ENCODE measurements at places on chromosomes 6 and 20. TPM values are rescaled to one million over a fixed set of nuclear protein-coding genes. Genes with fewer than 3 reads are reported as not detected.

GRCh38 chr6:90860822-90861601 lies 274.1 kb upstream of the MAP3K7 start:
- H3K4me3 ChIP-seq: no peak overlapping the region
- no peaks in the 10 kb centered on the region for H3K36me3 ChIP-seq
- peak; percentile 3 for DNase-seq
- H3K27me3 ChIP-seq: no peaks in the 10 kb centered on the region
- H3K4me1 ChIP-seq: no peaks in the 10 kb centered on the region
- H3K27ac ChIP-seq: no peak overlapping the region

Gene FOXQ1
- total RNA-seq: 2.0 TPM

- no peak overlapping the region for H3K4me3 ChIP-seq
- DNase-seq: no peak
- H3K27me3 ChIP-seq: no peaks in the 10 kb centered on the region
- H3K36me3 ChIP-seq: no peaks in the 10 kb centered on the region
- no peaks in the 10 kb centered on the region for H3K4me1 ChIP-seq
Observed at GRCh38 chr20:40765814-40766480, 76.9 kb upstream of the MAFB start.

DNA sequence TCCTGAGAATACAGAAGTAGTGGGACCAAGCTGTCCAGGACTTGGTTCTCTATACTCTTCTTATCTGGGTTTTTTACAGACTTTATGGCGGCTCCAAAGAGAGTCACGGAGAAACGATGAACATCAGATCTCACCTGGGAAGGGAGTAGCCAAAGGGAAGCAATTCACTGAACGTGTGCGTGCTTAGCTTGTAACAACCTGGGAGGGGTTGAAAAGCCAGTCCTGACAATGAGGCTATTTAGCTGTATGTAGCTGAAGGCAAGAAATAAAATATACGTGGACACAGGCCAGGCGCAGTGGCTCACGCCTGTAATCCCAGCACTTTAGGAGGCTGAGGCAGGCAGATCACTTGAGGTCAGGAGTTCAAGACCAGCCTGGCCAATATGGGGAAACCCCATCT lies 18.2 kb upstream of the RBL1 start:
- H3K27ac ChIP-seq: no peak overlapping the region
- no peaks in the 10 kb centered on the region for H3K36me3 ChIP-seq
- DNase-seq: no peak
- H3K4me1 ChIP-seq: no peaks in the 10 kb centered on the region
- H3K27me3 ChIP-seq: no peaks in the 10 kb centered on the region
- H3K4me3 ChIP-seq: no peak overlapping the region

Gene BMP2
- total RNA-seq: 15.9 TPM

DNA sequence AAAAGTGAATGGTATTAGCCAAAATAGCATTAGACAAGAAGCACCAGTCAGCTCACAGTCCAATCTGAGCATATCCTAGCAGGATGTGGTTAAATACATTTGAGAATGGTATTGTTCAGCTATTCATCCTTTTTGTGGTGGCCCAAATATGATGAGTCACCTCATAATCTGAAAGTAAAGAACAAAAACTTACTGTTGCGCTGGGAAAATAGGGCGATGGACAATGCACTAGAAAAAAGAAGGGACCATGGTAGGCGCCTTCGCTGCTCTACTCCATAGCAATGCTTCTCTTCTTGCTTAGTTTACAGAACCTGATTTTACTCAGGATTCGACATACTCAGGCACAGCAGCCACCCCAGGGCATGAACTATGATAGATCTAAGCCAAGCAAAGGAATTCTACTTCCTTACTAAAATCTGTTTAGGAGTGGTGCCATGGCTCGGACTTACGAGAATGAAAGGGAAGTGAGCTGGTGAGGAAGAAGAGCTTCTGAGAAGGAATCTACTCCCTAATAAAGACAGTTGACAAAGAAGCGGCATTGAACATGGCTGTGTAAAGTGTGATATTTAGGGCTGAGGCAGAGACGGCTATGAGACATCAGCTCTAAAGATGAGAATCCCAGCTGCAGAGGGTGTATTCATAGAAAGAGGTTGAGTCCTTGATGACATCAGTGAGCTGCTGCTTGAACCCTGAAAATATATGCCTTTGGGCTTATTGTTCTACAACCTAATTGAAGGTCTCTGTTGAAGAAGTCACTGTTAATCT lies 16.6 kb upstream of the FBXO9 start:
- peaks cover 11% of the 10 kb centered on the region for H3K4me1 ChIP-seq
- peak; percentile 97 for DNase-seq
- H3K27me3 ChIP-seq: no peaks in the 10 kb centered on the region
- H3K27ac ChIP-seq: no peak overlapping the region

GRCh38 chr20:46243707-46244628 lies 64.3 kb downstream of the CDH22 start:
- peaks cover 16% of the 10 kb centered on the region for H3K27me3 ChIP-seq
- no peaks in the 10 kb centered on the region for H3K36me3 ChIP-seq
- no peak overlapping the region for H3K27ac ChIP-seq
- H3K4me1 ChIP-seq: no peaks in the 10 kb centered on the region
- H3K4me3 ChIP-seq: no peak overlapping the region
- no peak for DNase-seq

Data from fibroblast of lung (primary cell).